NK-92 treated with Interleukin-12 subunit alpha and Interleukin-12 subunit beta, amount 100 ng/mL, for 24 hours (cell line): ENCODE measurements at places on chromosomes 4 and X.

DNA sequence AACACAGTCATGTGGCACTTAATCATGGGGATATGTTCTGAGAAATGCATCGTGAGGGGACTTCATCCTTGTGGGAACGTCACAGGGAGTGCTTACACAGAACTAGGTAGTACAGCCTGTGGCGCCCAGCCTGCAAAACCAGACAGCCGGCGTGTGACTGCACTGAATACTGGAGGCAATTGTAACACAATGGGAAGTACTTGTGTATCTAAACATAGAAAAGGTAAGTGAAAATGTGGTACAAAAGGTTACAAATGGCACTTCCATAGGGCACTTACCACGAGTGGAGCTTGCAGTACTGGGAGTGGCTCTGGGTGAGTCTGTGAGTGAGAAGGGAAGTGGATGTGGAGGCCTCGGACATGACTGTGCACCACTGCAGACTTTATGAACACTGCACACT, 5.2 kb downstream of the TLR3 start:
- DNase-seq: no peak

- no peak for DNase-seq
Measured at GRCh38 chr4:42398871-42399331, 1.6 kb downstream of the SHISA3 start.

GRCh38 chr4:31613946-31614623, 893.9 kb downstream of the PCDH7 start:
- no peak for DNase-seq

DNA sequence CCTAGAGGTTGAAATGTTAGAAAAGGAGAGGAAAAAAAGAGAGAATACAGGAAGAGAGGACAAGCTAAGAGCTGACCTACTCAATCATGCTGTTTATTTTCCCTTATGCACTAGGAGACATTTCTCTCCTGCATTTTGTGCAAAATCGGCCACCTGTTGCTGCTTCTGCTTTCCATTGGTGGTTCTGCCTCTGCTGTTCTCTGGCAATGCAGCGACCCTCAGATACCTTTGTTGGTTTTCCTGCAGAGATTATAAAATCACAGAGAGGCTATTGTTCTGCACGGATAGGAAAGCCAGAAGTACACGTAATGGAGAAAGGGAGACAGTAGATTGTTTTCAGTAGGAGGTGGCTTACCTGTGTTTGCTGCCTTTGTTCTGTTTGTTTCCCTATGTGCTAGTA, 108.9 kb downstream of the UNC5C start:
- DNase-seq: no peak

DNA sequence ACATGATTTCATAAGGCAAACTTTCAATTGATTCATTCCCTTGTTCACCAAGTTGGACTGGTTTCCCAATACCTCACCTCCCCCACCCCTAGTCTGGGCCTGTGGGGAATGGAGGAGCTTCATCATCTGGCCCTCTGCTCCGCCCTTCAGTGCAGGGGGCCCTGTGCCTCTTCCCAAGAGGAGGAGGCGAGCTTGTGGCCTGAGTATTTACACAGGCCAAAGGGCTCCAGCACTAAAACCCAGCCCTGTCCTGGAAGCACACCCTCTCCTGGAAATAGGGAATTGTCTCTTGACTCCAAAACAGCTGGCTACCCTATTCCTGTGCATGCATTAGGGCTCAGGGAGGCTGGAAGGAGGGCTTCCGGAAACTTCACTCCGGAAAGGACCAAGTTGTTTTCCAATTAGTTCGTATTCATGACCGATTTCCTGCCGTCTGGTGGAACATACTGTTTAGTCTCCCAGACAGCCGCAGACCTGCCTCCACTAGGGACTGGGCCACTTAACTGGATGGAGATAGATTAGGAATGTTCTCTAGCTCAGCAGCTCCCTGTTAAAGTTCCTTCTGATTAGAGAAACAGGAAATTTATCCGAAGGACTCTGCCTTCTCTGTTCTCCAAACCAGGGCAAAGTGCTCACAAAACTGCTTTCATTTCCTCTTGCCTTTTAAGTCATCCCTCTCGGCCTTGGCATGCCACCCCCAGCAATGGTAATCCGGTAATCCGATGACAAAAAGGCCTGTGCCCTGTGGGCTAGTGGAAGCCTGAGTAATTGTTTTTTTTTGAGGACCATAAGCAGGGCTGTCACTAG, 5.8 kb downstream of the SRPX2 start:
- no peak for DNase-seq

- DNase-seq: no peak
Measured at GRCh38 chr4:122552898-122553297, 68.0 kb downstream of the IL21 start.

DNA sequence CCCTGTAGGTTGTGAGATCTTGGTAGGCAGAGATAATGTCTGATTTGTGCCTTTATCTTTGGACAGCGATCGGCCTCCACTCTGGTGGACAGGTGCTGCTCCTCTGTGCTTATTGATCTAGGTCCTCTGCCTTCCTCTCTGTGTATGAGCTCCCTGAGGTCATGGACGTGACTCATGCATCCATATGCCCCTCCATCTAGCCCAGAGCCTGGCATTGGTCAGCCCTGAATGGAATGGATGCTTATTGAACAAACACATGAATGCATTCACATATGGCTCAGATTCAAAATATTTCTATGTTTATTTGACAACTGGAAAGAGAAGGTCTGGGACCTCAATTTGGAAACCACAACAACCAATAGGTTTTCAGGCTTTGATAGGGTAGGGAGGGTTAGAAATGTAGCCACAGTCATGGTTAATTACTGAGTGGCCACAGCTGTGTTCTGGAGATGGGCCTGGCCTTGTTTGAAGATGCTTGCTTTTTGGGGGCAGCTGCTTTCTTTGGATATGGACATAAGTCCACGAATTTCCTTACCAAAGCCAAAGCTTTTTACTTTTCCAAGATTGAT, 76.2 kb downstream of the SEL1L3 start:
- no peak for DNase-seq

- DNase-seq: no peak
Measured at GRCh38 chr4:137300776-137301175, 231.5 kb downstream of the PCDH18 start.
